ENCODE measurements at places on chromosomes 3 and 15. TPM values are rescaled to one million over a fixed set of nuclear protein-coding genes. Genes with fewer than 3 reads are reported as not detected.

DNA sequence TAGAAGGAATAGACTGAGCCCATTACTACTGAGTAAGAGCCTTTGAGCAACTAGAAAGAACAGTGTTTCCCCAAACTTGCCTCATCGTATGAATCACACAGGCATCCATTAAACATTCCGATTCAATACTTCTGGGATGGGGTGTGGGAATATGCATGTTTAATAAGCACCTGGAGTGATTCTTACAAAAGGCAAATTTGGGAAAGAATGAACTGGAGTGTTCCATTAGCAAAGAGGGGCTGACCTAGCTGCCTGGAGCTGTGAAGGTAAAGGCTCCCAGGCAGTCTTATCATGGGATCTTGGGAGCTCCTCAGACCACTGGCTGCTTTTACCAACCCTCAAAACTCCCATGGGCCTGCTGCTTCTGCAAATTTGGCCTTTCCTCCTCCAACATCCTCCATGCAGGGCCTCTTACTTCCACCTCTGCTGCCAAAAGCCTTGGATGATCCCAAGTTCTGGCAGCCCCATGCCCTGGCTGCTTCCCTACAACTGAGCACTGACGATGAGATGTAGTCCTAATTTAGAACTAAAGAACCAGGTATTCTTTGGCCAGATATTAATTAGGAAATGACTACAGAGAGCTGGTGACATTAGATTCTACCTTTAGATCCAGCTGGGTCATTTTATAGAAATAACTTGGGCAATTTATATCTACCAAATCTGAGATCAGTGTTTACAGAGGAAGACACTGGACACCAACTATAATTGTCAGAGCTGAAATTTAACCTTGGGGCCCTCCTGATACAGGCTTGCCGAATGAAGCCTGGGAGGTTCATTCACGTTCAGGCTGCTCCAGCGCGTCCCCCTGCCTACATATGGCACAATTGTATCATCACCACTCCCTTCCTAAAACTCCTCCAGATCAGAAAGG is 11.2 kb upstream of the HOMER2 start:
- H3K4me1 ChIP-seq = no peaks in the 10 kb centered on the region
- H3K27ac ChIP-seq = no peak overlapping the region
- H3K36me3 ChIP-seq = no peaks in the 10 kb centered on the region
- H3K4me3 ChIP-seq = no peak overlapping the region
- DNase-seq = no peak
- H3K27me3 ChIP-seq = no peaks in the 10 kb centered on the region

- DNase-seq = no peak
- H3K27ac ChIP-seq = no peak overlapping the region
- H3K4me1 ChIP-seq = no peaks in the 10 kb centered on the region
- no peaks in the 10 kb centered on the region for H3K36me3 ChIP-seq
These were observed 183.8 kb upstream of the KCNMB2 start for GRCh38 chr3:178352326-178353005.

GRCh38 chr3:35521196-35521595 is 118.1 kb upstream of the ARPP21 start:
- H3K27me3 ChIP-seq = no peaks in the 10 kb centered on the region
- no peak overlapping the region for H3K4me3 ChIP-seq
- DNase-seq = no peak
- H3K36me3 ChIP-seq = no peaks in the 10 kb centered on the region
- no peaks in the 10 kb centered on the region for H3K4me1 ChIP-seq
- H3K27ac ChIP-seq = no peak overlapping the region

DNA sequence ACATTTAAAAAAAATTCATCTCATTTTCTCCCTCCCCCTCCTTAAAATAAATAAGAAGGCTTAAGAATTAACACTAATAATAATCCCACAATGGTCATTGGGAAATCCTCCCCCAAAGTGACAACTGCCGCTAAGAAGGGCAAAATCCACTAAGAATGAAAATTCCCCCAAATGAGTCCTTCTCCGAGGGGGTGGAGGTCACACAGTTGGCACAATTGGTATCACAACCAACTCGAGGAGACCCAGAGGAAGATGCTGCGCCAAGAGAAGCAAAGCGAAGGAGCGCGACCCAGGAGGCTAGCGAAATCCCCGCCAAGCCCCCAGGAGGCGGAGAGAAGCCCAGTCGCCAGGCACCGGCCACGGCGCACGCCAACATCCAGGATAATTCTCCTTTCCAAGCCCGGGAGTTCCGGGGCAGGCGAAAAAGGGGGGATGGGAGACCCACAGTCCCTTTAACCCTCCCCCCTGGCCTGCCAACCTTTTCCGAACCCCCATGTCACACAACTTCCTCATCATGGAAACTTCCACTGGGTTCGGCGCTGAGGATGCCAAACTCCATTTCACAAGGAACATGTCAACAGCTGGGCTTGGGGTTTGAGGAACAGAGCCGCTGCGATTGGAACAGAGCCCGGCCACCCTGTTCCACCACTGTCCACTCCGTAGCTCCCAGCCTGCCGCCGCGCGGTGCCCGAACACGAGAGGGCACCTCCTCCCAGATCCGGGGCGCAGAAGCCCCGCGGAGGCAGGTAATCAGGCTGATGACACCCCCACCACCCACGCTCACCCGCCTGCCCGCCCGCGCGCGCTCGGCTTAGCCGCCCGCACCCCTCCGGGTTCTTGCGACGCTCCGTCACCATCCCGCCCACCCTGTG is 668 bp downstream of the THRB start:
- peak overlapping the region; percentile 75 for H3K4me3 ChIP-seq
- peak overlapping the region; percentile 86 for H3K27ac ChIP-seq
- peaks cover 14% of the 10 kb centered on the region for H3K4me1 ChIP-seq
- H3K27me3 ChIP-seq = no peaks in the 10 kb centered on the region
- H3K36me3 ChIP-seq = no peaks in the 10 kb centered on the region

DNA sequence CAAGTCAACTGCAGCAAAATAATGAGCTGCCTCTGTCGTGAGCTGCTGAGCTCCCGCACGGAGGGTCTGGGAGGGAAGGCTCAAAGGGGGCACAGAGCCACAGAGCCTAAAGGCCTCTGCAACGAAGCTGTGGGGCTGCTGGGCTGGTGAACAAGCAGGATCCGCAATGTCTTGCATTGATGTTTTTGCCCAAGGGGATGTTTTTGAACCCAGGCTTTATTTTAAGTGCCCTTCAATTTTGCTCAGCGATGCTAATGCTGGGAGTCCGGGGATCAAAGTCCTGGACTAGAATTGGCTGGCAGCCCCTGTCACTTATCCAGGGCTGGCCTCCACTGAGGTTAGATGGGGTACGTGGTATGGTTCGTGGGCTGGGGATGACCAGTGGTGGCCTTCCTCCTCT is 240.0 kb downstream of the VPS13C start:
- H3K4me1 ChIP-seq = no peaks in the 10 kb centered on the region
- H3K27me3 ChIP-seq = no peaks in the 10 kb centered on the region
- H3K36me3 ChIP-seq = no peaks in the 10 kb centered on the region
- no peak for DNase-seq
- no peak overlapping the region for H3K4me3 ChIP-seq

- DNase-seq = peak; percentile 64
- no peak overlapping the region for H3K4me3 ChIP-seq
- no peaks in the 10 kb centered on the region for H3K27me3 ChIP-seq
- peaks cover 32% of the 10 kb centered on the region for H3K36me3 ChIP-seq
These were observed 9.2 kb downstream of the FYCO1 start for GRCh38 chr3:45986303-45986982.

DNA sequence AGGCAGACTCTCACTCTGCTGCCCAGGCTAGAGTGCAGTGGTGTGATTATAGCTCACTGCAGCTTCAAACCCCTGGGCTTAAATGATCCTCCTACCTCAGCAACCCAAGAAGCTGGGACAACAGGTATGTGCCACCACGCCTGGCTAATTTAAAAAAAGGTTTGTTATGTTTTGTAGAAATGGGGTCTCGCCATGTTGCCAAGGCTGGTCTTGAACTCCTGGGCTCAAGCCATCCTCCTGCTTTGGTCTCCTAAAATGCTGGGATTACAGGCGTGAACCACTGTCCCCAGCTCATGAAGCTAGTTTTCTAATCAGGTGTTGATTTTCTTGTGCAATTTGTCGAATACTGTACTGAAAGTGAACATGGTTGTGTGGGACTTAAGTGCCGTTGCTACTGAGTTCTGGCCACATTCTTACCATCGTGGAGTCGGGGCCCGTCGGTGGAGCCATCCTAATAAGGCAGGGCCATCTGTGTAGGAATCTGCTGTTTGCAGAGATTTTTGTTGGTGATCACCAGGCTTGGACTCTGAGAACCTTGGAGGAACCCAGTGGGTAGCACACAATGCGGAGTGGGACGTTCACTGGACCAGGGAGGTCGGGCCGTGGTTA is 193.2 kb downstream of the GOLGA6L6 start:
- no peak overlapping the region for H3K27ac ChIP-seq
- no peak overlapping the region for H3K4me3 ChIP-seq
- DNase-seq = no peak
- no peaks in the 10 kb centered on the region for H3K36me3 ChIP-seq
- peaks cover 9% of the 10 kb centered on the region for H3K27me3 ChIP-seq
- H3K4me1 ChIP-seq = no peaks in the 10 kb centered on the region

GRCh38 chr3:14225421-14225820 is 46.8 kb downstream of the LSM3 start:
- no peak for DNase-seq
- no peaks in the 10 kb centered on the region for H3K27me3 ChIP-seq
- H3K36me3 ChIP-seq = no peaks in the 10 kb centered on the region
- peaks cover 7% of the 10 kb centered on the region for H3K4me1 ChIP-seq
- H3K4me3 ChIP-seq = no peak overlapping the region

GRCh38 chr3:141308588-141309218 is 59.6 kb upstream of the ZBTB38 start:
- peak; percentile 80 for DNase-seq
- no peak overlapping the region for H3K4me3 ChIP-seq
- H3K27ac ChIP-seq = no peak overlapping the region
- peaks cover 10% of the 10 kb centered on the region for H3K4me1 ChIP-seq

- no peaks in the 10 kb centered on the region for H3K4me1 ChIP-seq
- H3K36me3 ChIP-seq = no peaks in the 10 kb centered on the region
- DNase-seq = no peak
- H3K4me3 ChIP-seq = no peak overlapping the region
- no peak overlapping the region for H3K27ac ChIP-seq
- no peaks in the 10 kb centered on the region for H3K27me3 ChIP-seq
These were observed 8.8 kb upstream of the NMD3 start for GRCh38 chr3:161212171-161212771.

DNA sequence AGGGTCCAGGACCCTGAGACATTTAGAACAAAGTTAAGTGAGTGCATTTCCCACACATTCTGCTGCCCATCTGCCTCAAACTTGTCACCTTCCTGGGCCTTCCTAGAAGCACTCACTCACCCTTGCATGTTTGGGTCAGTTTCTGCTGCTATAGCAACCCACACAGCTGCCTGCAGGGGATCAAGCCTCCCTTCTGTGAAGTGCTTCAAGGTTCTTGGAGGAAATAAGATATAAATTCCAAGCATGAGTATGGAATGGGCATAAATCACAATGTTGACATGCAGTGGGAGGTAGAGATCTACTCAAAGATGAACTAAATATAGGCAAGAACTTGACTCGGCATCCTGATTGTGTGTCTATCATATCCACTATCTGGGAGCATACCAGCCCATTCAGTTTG is 140.4 kb downstream of the SLC9A9 start:
- no peaks in the 10 kb centered on the region for H3K27me3 ChIP-seq
- no peak overlapping the region for H3K4me3 ChIP-seq
- no peak overlapping the region for H3K27ac ChIP-seq
- no peaks in the 10 kb centered on the region for H3K4me1 ChIP-seq

DNA sequence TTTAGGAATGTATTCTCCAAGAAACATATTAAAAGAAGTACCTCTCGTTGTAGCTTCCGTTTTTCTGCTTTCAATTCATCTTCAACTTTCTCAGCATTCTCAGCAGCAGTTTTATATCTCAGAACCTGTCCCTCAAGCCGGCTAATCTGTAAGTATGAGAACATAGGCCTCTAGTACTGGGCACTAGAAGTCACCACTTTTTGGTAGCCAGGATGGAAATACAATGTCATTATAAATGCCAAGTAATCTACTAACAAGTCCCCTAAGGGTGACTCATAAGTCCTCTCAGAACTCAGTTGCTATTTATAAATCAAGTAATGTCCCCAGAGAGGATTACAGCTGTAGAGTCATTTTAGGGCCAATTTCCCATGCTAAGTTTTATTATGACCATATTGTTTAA is 61.1 kb downstream of the MLH1 start:
- H3K27ac ChIP-seq = peak overlapping the region; percentile 31
- DNase-seq = no peak
- no peak overlapping the region for H3K4me3 ChIP-seq
- peaks cover 92% of the 10 kb centered on the region for H3K36me3 ChIP-seq
- no peaks in the 10 kb centered on the region for H3K27me3 ChIP-seq
- H3K4me1 ChIP-seq = peaks cover 12% of the 10 kb centered on the region

DNA sequence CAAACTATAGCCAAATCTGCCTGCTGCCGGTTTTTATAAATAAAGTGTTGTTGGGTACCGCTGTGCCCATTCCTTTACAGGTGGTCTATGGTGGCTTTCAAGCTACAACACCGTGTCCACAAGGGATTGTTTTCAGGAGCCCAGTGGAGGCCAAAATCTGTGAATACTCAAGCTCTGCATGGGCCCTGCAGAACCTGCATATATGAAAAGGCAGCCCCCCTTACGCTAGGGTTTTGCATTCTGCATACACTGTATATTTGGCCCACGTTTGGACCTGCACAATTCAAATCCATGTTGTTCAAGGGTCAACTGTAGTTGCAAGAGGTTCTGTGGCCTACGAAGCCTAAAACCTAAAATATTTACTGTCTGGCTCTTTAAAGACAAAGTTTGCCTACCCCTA is 122.2 kb upstream of the TLE3 start:
- peaks cover 3% of the 10 kb centered on the region for H3K4me1 ChIP-seq
- no peak for DNase-seq
- no peak overlapping the region for H3K27ac ChIP-seq
- no peak overlapping the region for H3K4me3 ChIP-seq

DNA sequence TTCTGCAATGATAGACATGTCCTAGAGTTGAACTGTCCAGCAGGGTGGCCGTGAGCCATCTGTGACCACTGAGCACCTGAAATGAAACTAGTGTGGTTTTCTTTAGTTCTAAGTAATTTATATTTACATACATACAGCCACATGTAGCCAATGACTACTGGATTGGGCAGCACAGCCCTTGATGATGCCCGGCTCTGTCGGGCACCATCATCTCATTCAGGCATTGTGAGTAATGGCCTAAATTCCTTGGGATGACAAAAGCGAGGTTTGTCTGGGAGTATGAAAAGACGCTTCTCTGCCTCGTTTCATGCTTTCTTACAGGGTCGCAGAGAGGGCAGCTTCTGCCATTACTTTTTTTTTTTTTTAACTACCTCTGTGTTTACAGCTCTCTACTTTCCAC is 251.9 kb upstream of the HES1 start:
- no peak overlapping the region for H3K27ac ChIP-seq
- H3K27me3 ChIP-seq = no peaks in the 10 kb centered on the region
- H3K4me3 ChIP-seq = no peak overlapping the region
- H3K36me3 ChIP-seq = no peaks in the 10 kb centered on the region
- H3K4me1 ChIP-seq = no peaks in the 10 kb centered on the region

GRCh38 chr15:90930861-90931574 is 1.3 kb downstream of the HDDC3 start:
- H3K4me3 ChIP-seq = peak overlapping the region; percentile 83
- H3K36me3 ChIP-seq = no peaks in the 10 kb centered on the region
- no peaks in the 10 kb centered on the region for H3K27me3 ChIP-seq
- peak overlapping the region; percentile 97 for H3K27ac ChIP-seq
- no peak for DNase-seq

GRCh38 chr15:40192942-40193341 is 32.1 kb downstream of the BUB1B start:
- H3K27me3 ChIP-seq = no peaks in the 10 kb centered on the region
- H3K4me3 ChIP-seq = no peak overlapping the region
- DNase-seq = no peak
- H3K4me1 ChIP-seq = no peaks in the 10 kb centered on the region
- no peaks in the 10 kb centered on the region for H3K36me3 ChIP-seq
- H3K27ac ChIP-seq = no peak overlapping the region

The CP gene
- total RNA-seq = 3.4 TPM

The TMEM158 gene
- total RNA-seq = 2.1 TPM

The GADL1 gene
- not detected for total RNA-seq

The CCR3 gene
- total RNA-seq = 0.43 TPM

The ARIH2 gene
- 88.1 TPM for total RNA-seq

The DAG1 gene
- 88.2 TPM for total RNA-seq

The SLC7A14 gene
- total RNA-seq = not detected
